Mesothelial cell of epicardium (in vitro differentiated cells): ENCODE measurements at places on chromosomes 1 and 21. TPM values are rescaled to one million over a fixed set of nuclear protein-coding genes. Genes with fewer than 3 reads are reported as not detected.

The HHIPL2 gene
- 0.20 to 1.3 TPM (median 0.97 TPM) in 3 replicates for total RNA-seq

The KANK4 gene
- total RNA-seq, result 34.3 to 36.5 TPM (median 35.2 TPM) in 3 replicates

The PERM1 gene
- 1.6 to 2.8 TPM (median 2.7 TPM) in 3 replicates for total RNA-seq

The PRELP gene
- total RNA-seq, result 2.8 to 3.3 TPM (median 3.2 TPM) in 3 replicates

The KIF21B gene
- total RNA-seq, result 6.5 to 7.0 TPM (median 6.9 TPM) in 3 replicates

The PKP1 gene
- 0.54 to 0.58 TPM (median 0.57 TPM) in 3 replicates for total RNA-seq

The DMBX1 gene
- not detected in 3 replicates for total RNA-seq

The TNFRSF9 gene
- 2.0 to 2.3 TPM (median 2.2 TPM) in 3 replicates for total RNA-seq

The PLEKHN1 gene
- 33.6 to 36.0 TPM (median 34.4 TPM) in 3 replicates for total RNA-seq

The MAP3K21 gene
- 6.4 to 7.2 TPM (median 6.6 TPM) in 3 replicates for total RNA-seq

The TINAGL1 gene
- total RNA-seq, result 201 to 212 TPM (median 211 TPM) in 3 replicates

The KRTAP6-3 gene
- total RNA-seq, result not detected in 3 replicates

The OR2T35 gene
- not detected in 3 replicates for total RNA-seq

The HES2 gene
- 0.90 to 1.1 TPM (median 0.98 TPM) in 3 replicates for total RNA-seq

The KCNQ4 gene
- total RNA-seq, result 0.78 to 0.97 TPM (median 0.79 TPM) in 3 replicates

The ENAH gene
- total RNA-seq, result 137 to 144 TPM (median 140 TPM) in 3 replicates

The AGMAT gene
- total RNA-seq, result 0.16 to 0.31 TPM (median 0.25 TPM) in 3 replicates

The KRTAP19-3 gene
- not detected in 3 replicates for total RNA-seq

The PRDX6 gene
- total RNA-seq, result 194 to 211 TPM (median 211 TPM) in 3 replicates

The GMEB1 gene
- 18.6 to 20.3 TPM (median 19.1 TPM) in 3 replicates for total RNA-seq

The RNF186 gene
- total RNA-seq, result not detected in 3 replicates

The DHDDS gene
- 47.5 to 52.0 TPM (median 49.5 TPM) in 3 replicates for total RNA-seq

The KCNAB2 gene
- 10.7 to 12.7 TPM (median 10.8 TPM) in 3 replicates for total RNA-seq

The HEYL gene
- total RNA-seq, result 5.6 to 5.7 TPM (median 5.6 TPM) in 3 replicates

The CFHR4 gene
- not detected in 3 replicates for total RNA-seq

The PODN gene
- total RNA-seq, result 4.5 to 4.6 TPM (median 4.6 TPM) in 3 replicates

The OR6K3 gene
- total RNA-seq, result not detected in 3 replicates

The GRHL3 gene
- total RNA-seq, result 17.1 to 19.1 TPM (median 17.9 TPM) in 3 replicates

The GABPB2 gene
- 10.5 to 11.9 TPM (median 11.6 TPM) in 3 replicates for total RNA-seq

The ANXA9 gene
- 1.2 TPM in 3 replicates for total RNA-seq

The OTUD3 gene
- total RNA-seq, result 18.9 to 23.6 TPM (median 22.3 TPM) in 3 replicates

The CPTP gene
- total RNA-seq, result 17.8 to 19.3 TPM (median 18.5 TPM) in 3 replicates

The SYT6 gene
- 0.09 to 0.29 TPM (median 0.25 TPM) in 3 replicates for total RNA-seq

The TMEM125 gene
- 7.6 to 9.2 TPM (median 7.7 TPM) in 3 replicates for total RNA-seq

The HOOK1 gene
- total RNA-seq, result 57.2 to 73.7 TPM (median 67.6 TPM) in 3 replicates

The TESK2 gene
- 4.3 to 4.9 TPM (median 4.3 TPM) in 3 replicates for total RNA-seq

The LPAR3 gene
- total RNA-seq, result 0.67 to 1.00 TPM (median 0.99 TPM) in 3 replicates

The KAZN gene
- 36.3 to 38.8 TPM (median 38.4 TPM) in 3 replicates for total RNA-seq

The SLC45A1 gene
- 4.1 to 4.9 TPM (median 4.9 TPM) in 3 replicates for total RNA-seq

The LCE3D gene
- not detected in 3 replicates for total RNA-seq

The CLIC6 gene
- 1.4 to 1.7 TPM (median 1.5 TPM) in 3 replicates for total RNA-seq

The TMEM167B gene
- 33.5 to 36.1 TPM (median 35.0 TPM) in 3 replicates for total RNA-seq

The ACBD6 gene
- 75.2 to 80.5 TPM (median 77.5 TPM) in 3 replicates for total RNA-seq

The SPRR1B gene
- not detected in 3 replicates for total RNA-seq

The TSNAX gene
- 31.2 to 33.7 TPM (median 31.8 TPM) in 3 replicates for total RNA-seq

The PTPRU gene
- total RNA-seq, result 143 to 151 TPM (median 145 TPM) in 3 replicates

The UROD gene
- 84.0 to 88.3 TPM (median 85.6 TPM) in 3 replicates for total RNA-seq

The LIPI gene
- not detected in 3 replicates for total RNA-seq
